ENCODE measurements at places on chromosomes 5 and 9.

DNA sequence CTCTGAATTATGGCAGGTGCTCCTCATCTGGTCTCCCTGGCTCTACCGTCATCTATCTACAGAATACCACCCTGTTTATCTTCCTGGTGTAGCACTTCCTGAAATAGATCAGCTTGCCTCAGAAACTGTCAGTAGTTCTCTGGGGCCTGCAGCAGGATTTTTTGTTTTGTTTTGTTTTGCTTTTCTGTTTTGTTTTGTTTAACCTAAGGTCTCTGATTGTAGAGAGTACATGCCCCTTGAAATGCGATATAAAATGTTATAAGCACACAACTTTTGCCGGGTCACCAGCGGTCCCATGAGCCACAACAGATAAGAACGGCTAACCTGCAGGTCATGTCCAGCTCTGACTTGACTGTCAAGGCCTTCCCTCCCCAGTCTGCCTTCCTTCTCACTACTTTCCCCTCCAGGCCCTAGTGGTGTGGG lies 26.6 kb upstream of the CREBRF start:
- DNase-seq = no peak

DNA sequence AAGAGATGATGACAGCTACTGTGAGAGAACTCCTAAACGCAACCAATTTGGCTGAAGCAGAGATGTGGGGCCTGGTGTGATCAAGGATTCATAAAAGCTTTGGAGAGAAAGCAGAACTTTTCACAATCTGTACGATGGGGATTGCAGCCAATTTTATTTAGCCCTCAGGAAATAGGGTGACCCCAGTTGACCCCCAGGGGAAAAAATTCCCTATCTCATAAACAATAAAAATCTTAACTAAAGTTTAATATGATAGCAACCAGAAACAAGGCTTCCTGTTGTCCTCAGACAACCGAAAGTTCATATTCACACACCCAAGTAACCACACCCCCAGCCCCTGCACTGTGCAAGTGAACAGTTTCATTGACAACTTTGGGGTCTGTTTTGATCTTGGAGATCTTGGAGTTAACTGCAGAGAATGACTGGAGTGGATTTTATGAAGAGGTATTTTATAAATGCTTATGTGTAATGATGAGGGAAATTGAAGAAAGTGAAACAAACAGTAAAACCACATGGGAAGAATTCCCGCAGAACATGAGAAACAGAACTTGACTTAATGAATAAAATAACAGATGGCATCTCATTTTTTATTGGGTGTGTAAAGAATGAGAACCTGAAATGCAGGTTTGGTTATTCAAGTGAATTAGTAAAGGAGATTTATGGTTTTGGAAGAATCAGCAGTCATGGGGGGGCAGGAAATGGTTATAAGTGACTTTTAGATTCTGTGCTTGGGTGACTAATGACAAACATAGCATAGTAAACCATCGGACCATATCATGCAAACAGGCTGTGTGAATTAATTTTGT lies 94.5 kb downstream of the PDE4D start:
- no peak for DNase-seq

DNA sequence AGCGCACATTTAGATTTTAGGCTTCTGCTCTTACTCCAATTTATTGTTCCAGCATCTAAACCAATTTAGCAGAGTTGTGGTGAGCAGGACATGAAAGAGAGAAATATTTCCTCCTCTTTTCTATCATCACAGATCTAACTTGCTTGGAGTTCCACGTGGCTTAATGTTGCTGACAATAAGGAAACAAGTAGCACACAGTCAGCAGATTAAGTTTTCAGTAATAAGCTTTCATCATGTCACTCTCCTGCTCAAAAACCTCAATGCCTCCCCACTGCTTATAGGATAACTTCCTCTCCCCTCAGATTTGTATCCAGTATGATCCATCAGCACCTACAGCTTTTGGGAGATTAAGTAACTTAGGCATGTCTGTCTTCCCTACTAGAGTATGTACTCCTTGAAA lies 10.4 kb upstream of the SSBP2 start:
- DNase-seq = no peak

- no peak for DNase-seq
Observed at GRCh38 chr9:7656636-7657035, 142.9 kb downstream of the DMAC1 start.

DNA sequence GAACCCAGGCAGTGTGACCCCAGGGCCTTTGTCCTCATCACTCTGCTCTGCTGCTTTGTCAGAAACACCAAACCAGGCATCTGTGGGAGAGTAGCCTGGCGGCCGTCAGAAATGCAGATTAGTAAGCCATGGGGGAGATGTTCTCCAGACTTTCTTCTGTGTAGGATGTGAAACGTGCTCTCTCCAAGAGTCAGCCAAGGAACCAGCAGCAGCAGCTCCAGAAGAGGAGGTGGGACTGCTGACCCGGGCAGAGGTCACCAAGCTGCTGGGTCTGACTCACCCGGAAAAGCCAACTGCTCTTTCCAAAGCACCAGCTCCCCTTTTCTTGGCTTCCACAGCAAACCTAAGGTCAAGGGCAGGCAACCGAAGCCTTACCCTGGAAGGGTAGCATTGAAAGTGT lies 14.4 kb upstream of the ABLIM3 start:
- DNase-seq = no peak

GRCh38 chr9:93065135-93065720 lies 6.7 kb downstream of the SUSD3 start:
- peak; percentile 64 for DNase-seq

Data from left hindlimb (tissue), 1 donor.